ENCODE measurements at places on chromosomes 11 and 22.

- no peak for DNase-seq
These were observed 786 bp upstream of the MCAM start for GRCh38 chr11:119317592-119318239.

DNA sequence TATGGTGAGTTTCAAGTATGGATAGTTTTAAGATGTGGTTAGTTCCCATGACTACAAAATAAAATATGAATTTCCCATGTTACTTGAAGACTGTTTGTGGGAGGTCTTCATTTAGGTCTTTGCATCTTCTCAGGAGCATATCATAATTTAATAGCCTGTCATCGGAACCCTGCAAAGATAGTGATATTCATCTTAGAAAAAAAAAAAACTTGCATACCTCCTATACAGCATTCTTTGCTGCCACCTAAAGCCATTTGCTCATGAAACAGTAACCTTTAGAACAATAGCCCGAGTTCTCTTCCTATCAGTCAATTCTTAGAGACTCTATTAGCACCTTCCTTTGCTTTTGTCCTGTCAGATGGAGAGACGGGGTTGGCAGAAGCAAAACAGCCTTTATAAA lies 75.3 kb downstream of the ARFGAP2 start:
- no peak for DNase-seq

- DNase-seq = no peak
These were observed 39.4 kb downstream of the SWAP70 start for GRCh38 chr11:9703280-9703679.

GRCh38 chr11:94857337-94857736 lies 89.2 kb downstream of the AMOTL1 start:
- no peak for DNase-seq
